Stimulated activated CD8-positive, alpha-beta memory T cell treated with anti-CD3 and anti-CD28 coated beads, Interleukin-12 subunit alpha, Interleukin-12 subunit beta, amount 100 ng/mL, for 4 hours (primary cell): ENCODE measurements at places on chromosomes 12 and 14.

GRCh38 chr12:71299541-71300376 lies 139.8 kb upstream of the LGR5 start:
- DNase-seq = no peak

DNA sequence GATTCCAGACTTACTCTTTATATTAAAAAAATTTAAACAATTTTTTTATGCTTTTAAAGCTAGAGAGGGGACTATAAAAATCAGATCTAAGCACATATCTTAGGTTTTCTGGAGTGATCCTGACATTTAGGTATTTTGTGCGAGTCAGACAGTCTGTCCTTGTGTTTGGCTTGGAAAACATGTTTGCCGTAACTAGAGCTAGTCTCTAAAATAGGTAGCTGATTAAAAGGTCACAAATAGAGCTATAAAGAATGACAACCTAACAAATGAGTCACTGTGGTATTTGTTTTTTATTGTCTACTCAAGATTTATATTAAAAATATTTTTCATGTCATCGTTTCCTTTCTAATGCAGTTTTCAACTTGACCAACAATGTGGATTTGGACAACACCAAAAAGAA lies 73.4 kb downstream of the MNAT1 start:
- no peak for DNase-seq

DNA sequence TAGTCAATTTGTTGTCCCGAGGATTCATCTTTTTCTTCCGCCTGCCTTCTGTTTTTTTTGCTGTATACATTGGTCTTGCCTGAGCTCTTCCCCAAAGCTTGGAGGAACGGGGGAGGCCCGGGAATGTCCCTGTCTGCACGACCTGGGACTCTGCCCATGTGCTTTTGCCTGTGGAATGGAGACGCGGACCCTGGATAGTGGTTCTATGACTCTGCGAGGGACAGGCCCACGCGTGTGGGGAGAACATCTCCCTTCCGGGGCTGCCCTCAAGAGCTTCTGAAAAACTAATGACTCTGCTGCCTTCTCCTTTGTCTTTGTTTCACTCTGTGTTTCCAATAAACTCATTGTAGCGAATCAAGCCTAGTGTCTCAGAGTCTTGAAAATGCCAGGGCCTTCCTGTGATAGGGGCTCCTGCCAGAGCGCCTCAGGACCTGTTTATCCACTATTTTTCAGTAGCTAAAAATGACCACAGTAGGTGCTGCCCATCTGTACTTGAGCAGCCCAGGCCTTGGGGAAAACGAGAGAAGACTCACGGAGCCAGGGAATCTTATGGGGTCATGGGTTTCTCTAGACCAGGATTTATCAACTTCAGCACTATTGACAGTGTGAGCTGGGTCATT lies 12.3 kb downstream of the KRT83 start:
- DNase-seq = no peak

DNA sequence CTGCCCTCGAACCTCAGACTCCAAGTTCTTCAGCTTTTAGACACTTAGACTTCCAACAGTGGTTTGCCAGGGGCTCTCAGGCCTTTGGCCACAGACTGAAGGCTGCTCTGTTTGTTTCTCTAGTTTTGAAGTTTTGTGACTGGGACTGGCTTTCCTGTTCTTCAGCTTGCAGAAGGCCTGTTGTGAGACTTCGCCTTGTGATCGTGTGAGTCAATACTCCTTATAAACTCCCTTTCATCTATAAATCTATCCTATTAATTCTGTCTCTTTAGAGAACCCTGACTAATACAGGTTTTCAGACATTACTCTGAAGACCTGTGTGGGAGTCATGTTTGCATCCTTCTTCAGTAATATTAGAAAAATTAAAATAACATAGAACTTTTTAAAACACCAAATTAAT lies 289.1 kb downstream of the RMST start:
- DNase-seq = no peak

- no peak for DNase-seq
Measured at GRCh38 chr12:75997658-75998057, 33.9 kb downstream of the PHLDA1 start.

DNA sequence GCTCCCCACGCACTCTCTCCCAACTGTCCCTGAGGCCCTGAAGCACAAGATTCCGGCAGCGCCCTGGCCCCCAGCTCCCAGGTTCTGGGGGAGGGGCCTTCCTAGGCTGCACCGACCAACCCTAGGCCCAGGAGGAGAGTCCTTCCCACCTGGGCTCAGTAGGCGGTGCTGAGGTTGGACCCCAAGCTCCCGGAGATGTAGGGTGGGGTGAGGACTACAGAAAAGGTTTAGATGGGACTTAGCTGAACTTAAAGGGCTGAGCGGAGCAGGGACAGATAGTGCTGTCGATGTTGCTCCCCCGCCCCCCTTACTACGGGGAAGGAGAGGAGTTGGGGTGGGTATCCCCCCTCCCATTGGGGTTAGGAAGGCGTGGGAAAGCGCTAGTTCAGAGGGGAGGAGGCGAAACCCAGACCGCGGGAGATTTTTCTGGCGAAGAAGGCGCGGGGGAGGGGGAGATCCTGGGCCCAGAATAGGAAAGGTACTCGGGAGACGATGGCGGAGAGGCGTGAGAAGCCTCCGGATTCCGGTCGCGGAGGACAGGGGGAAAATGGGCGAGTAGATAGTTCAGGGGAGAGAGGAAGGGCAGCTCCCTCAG lies 4.2 kb upstream of the BAZ2A start:
- no peak for DNase-seq

- no peak for DNase-seq
Measured at GRCh38 chr12:117064049-117064448, 35.2 kb downstream of the TESC start.
